ENCODE measurements at places on chromosomes 2 and 18.

DNA sequence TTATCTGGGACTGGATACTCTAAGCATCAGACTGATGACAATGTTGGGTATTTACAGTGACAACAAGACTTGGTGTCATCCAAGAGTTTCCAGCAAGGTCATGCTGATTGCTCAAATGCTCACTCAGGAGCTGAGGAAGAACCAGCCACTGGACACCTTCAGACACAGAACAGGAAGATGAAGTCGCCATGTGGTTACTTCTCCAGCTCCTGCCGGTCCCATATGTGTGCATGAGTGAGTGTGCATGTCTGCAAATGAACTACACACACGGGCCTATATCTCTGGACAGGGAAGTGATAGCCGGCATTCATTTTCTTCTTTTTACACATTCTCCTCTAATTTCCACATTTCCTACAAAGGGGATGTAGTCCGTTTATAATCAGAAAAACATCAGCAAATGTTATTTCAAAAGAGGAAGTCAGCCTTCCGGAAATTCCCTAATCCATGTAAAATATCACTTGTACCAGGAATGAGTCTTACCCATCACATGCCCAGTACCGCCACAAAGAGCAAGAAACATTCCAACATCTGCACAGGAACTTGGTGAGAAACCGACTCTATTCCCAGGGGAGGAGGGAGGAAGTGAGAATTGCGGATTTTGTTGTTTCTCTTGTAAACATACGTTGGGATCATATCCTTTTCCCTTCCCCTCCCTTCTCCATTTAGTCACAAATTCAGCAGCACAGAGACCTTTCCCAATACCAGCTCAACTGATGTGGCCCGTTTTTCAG, 10.8 kb downstream of the RFX8 start:
- no peak for DNase-seq

- no peak for DNase-seq
These were observed 108.4 kb upstream of the TTN start for GRCh38 chr2:178915423-178916173.

GRCh38 chr2:207469451-207469850, 60.3 kb upstream of the CREB1 start:
- no peak for DNase-seq

- no peak for DNase-seq
These were observed 44.5 kb downstream of the SH3RF3 start for GRCh38 chr2:109173311-109174171.

DNA sequence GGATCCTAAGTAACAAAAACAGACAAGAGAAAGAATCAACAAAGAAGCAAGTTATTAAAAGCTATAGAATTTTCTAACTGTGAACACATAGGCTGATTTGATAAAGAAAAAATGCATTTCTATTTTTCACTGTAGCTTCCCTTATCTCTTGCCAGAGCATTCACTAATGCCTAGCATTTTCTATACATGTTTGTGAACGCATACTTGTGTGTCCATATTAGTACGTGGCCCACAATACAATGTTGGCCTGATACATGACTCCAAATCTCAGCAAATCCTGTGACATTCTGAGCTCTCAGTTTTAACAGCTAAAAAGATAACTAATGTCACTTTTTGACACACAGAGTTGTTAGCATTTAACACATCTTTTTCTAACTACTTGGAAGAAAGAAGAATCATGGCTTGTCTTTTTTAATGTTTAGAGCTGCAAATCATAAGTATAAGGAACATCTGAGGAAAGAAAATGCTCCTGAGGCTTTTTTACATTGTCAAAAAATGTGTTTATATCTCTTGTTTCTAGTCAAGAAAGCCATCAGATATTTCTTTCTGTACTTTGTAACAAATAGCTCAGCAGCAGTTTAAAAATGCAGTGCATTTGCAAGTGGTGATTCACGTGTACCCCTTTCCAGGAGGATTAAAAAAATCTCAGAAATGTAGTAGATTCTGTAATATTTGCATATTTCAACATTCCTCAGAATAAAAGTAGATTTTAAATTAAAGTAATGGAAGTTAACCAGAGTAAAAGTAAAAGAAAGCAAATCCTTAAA, 1646.8 kb upstream of the TMEFF2 start:
- no peak for DNase-seq

Data from stimulated activated CD8-positive, alpha-beta memory T cell treated with anti-CD3 and anti-CD28 coated beads, Interleukin-4, amount 100 ng/mL, for 1 hour (primary cell).